CD4-positive, alpha-beta T cell treated with Interleukin-21 for 1 hour (primary cell): ENCODE measurements at places on chromosomes 11 and 22.

DNA sequence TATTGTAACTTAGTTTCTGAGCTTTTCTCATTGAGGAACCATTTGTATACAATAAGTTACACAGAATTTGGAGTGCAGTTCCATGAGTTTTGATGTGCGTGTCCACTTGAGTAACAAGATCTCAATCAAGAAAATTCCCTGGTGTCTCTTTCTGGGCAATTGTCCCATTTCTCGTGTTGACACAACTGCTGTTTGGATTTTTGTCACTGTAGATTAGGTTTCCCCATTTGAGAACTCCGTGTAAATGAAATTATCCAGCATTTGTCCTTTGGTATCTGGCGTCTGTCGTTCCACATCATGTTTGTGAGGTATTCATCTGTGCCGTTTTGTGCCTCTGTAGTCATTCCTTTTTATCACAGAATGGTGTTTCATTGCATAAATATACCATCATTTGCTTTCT lies 547.0 kb downstream of the TBC1D22A start:
- no peak for DNase-seq

GRCh38 chr11:30210357-30210756 lies 20.5 kb upstream of the FSHB start:
- no peak for DNase-seq

DNA sequence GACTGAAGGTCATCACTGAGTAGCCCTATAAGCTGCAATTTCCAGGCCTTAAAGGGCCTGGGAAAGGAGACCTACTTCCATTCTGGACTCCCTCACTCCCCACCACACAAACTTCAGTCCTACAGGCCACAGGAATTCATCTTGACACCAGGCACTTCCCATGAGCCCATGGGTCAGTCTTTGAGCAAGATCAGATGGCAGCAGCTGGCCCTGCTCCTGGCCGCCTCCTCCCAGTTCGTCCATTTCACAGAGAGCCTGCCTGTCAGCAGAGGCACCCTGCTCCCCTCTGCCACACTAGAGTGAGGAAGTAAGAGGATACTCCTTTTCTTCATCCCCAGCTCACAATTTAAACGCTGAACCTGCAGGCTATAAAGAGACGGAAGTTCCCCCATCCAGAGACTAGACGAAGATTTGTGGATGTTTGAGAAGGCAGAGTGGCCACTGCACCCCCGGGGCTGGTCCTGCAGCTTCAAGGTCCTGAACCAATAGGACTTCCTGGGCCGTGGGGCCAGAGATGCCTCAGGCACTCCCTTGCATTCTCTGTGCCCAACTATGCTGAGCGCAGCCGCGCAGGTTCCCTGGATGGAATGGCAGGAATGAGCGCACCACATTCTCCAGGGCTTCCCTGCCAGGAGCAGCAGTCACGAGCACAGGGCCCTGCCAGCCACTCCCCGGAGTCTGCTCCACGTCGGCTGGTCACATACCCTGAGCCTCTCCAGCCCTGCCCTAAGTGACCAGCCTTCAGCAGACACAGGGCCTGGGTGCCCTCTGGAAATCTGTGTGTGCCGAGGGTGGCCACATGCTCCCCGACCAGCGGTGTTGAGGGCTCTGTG lies 33.5 kb upstream of the BID start:
- no peak for DNase-seq

GRCh38 chr11:2128130-2128510 lies 11.1 kb downstream of the IGF2 start:
- no peak for DNase-seq

GRCh38 chr11:4851033-4851432 lies 2.0 kb upstream of the OR51S1 start:
- no peak for DNase-seq

DNA sequence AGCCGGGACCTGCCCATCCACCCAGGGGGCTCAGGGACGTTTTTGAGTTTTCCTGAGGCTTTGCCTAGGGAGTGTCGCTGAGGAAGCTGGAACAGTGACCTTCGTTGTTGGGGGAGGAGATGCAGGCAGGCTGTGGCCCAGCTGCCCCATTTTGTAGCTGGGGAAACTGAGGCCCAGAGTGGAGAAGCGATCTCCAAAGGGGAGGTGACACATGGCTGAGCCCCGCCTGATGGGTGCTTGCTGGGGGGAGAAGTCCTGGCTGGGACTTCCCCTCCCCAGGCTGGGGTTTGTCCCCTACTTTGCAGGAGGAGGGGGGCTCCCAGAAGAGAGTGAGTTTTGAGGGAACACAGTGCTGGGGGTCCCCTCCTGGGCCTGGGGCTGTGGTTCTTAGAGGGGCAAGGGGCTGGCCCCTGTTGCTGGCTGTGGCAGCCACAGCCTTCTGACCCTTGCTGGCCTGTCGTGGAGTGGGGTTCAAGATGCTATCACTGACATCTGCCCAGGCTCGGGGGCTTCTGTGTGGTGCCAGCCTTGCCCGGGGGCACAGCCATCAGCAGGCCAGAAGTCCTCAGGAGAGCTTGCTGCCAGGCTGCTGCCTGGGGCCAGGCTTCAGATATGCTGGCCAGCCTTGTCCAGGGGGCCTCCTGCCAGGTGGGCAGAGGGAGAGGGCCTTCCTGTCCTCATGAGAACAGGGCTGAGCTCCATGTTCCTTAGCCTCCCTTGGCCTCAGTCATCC lies 21.4 kb downstream of the KCNQ1 start:
- no peak for DNase-seq

- no peak for DNase-seq
Observed at GRCh38 chr22:35643991-35644390, 4.3 kb upstream of the APOL6 start.

GRCh38 chr22:39097098-39098020 lies at the start of gene APOBEC3H:
Gene APOBEC3H, plus strand, starts transcription at chr22:39097244. Its CDS starts 3,035 bp downstream, at chr22:39100279.
- peak; percentile 61 for DNase-seq

DNA sequence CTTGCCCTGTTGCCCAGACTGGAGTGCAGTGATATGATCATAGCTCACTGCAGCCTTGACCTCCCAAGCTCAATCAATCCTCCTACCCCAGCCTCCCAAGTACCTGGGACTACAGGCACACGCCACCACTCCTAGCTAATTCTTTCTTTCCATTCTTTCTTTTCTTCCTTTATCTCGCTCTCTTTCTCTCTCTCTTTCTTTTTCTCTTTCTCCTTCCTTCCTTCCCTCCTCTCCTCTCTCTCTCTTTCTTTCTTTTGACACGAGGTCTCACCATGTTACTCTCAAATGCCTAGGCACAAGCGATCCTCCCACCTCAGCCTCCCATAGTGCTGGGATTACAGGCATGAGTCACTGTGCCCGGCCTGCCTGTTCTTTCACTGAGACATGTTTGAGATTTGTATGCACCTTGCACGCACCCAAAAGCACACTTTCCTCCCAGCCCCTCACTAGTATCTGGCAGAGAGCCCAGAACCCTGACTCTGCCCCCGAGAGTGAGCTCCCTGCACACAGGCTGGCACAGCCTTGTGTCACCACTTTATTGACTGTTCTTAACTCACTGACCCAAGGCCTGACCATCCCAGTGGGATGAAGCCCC lies 56.8 kb downstream of the CD6 start:
- peak; percentile 43 for DNase-seq

GRCh38 chr11:107769189-107769588 lies 57.3 kb upstream of the SLN start:
- DNase-seq: no peak

GRCh38 chr11:17511571-17511970 lies 32.6 kb downstream of the USH1C start:
- no peak for DNase-seq

DNA sequence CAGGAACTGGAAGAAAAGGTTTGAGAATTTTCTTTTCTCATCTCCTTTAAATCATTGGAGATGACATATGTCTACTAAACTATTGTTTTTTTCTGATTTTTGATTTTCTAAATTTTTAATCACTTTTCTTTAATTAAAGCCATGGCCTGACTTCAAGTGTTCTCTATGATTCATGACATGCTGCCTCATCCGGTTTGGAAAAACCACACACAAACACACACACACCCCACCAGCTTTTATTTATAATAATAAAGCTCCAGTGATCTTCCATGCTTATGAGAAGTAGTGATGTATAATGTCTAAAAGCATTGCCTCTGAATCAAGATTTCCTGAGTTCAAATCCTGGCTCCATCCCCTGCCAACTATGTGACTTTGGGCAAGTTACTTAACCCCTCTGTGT lies 179.2 kb downstream of the SPON1 start:
- no peak for DNase-seq

- DNase-seq: no peak
Observed at GRCh38 chr11:132330515-132330914, 960.1 kb downstream of the NTM start.

GRCh38 chr22:43852573-43853327 lies 9.6 kb downstream of the SULT4A1 start:
- DNase-seq: no peak

DNA sequence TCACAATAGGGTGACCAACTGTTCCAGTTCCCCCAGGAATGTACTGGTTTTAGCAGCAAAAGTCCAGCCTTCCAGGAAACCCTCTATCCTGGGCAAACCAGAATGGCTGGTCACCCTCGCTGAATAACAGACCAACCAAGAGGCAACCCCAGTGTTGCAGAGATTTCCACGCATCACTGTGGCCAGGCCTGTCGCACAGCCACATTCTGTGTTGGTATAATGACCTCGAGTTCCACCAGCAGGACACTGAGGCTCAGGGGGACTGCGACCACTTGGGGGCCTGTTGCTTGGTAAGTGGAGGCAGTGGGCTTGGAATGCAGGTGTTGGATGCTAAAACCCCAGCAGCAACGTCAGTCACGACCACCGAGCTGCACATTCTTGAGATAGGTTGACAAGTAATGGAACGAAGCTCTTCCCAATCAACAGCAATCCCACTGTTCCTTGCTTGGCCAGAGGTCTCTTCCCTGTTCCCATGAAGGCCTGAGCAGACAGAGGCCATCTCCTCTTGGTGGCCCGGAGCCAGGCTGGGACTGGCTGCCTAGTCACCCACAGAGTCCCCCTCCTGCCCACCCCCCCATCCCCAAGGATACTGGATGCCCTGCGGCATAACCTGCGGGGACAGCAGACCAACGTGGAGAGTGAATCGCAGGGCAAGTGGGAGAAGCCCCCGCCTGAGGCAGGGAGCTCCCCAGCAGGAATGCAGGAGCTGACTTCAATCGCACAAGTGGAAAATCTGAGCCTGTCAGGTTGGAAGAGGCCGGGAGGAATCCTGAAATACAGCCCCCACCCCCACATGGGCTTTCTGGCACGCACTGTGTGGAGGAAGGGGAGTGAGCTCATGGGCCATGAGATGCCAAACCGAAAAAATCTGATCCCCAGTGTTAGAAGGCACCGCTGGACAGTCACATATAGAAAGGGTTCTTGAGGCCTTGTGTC lies 43.4 kb upstream of the MN1 start:
- DNase-seq: no peak
